ENCODE measurements at places on chromosomes 2 and 18.

- DNase-seq, result no peak
Measured at GRCh38 chr2:222159221-222159620, 139.6 kb downstream of the PAX3 start.

DNA sequence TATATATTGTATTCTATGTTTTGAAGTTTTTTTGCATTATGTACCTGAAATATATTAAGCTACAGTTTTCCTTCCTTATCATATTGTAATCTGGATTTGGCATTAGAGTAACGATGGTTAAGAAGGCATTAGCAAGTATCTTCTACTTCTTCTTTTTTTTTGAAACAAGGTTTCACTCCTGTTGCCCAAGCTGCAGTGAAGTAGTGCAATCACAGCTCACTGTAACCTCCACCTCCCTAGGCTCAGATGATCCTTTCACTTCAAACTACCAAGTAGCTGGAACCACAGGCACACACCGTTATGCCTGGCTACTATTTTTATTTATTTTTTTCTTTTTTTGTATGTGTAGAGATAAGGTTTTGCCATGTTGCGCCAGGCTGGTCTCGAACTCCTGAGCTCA lies 201.1 kb downstream of the ZNF804A start:
- DNase-seq, result no peak

DNA sequence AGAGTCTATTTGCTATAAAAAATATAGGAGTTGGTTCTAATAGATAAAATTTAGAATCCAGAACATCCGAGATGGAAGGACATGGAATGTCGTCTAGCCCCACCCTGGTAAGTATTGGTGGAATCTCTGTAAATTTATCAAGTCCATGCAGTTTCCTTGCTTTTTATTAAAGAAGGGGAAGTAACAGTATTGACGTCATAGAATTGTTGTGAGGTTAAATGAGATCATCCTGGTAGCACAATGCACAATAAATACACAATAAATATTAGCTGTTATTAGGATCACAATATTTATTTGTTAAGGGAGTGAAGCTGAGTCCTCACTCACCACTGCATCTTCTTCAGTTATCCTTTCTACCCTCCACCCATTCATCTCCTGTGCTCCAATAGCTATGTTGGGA lies 16.7 kb upstream of the TMEM177 start:
- DNase-seq, result no peak

DNA sequence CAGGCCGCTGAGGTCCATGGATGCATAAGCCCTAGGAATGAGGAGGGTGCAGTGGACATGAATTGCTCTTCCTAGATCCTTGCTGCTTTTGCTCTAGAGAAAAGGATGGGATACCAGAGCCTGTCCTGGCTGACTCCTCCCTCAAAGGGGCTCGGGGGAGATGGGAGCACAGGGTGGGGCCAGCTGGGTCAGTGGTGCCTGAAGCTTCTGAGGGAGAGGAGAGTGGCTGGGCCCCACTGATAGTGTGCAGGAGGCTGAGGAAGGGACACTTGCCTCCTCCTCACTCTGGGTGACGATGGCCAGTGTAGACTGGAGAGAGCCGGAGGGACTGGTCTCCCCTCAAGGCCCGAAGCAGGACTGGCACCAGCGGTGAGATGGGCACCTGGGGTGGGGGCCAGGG lies at the start of gene NT5DC4:
Gene NT5DC4 (plus strand): TSS at position 236 of the 400 bp plus-strand sequence. CDS start 60 bp downstream, at position 296.
- no peak for DNase-seq

- no peak for DNase-seq
Measured at GRCh38 chr2:222134654-222135053, 164.1 kb downstream of the PAX3 start.

- DNase-seq, result no peak
Measured at GRCh38 chr2:120313695-120314615, 32.0 kb upstream of the INHBB start.

DNA sequence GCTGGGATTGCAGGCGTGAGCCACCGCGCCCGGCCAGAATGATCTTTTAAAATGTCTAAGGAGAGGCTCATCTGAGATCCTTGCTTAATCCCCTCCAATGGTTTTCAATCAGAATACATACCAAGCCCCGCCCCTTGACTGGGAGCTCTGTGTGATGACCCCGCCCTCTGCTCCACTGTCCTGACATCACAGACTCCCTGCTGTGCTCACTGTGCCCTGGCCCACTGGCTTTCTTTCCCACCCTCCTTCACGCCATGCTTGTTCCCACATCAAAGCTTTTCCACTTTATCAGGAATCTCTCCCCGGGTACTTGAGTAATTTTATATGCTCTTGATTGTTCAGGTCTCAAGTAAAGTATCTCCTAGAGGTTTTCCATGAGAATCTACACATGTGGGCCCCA lies 762.3 kb upstream of the ID2 start:
- no peak for DNase-seq

GRCh38 chr2:222613715-222614331 lies 42.1 kb downstream of the FARSB start:
- no peak for DNase-seq

DNA sequence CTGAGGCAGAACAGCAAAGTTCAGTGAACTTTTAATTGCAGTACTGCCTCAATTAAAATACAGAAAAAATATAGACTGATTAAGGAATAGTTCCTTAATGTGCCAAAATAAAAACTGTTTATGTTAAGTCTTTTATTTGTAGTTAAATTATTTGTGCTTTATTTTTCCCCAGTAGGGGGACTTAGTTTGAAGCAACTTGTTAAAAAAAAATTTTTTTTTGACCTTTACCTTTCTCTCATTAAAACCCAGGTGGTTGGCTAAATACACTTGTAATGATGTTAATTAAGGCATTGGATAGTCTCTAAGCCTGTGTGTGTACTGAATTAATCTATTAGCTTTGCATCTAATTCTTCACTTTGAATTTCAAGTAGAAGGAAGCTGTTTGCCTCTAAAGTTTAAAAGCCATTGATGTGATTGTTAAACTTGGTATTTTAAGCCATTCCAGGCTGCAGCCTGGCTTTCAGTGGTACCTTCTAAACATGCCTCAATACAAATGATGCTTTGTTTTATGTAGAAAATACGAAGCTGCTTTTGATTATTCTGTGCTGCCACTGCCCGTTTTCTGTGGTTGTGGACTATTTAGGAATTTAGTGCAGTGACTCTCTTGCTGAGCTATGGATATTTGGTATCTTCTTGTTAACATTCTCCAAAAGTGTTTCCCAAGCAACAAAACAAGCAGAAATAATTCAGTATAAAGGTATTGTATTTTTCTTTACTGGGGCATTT lies 102.9 kb downstream of the TANC1 start:
- no peak for DNase-seq

- no peak for DNase-seq
Measured at GRCh38 chr2:181262782-181263181, 194.4 kb upstream of the ITGA4 start.

GRCh38 chr18:76259711-76260110 lies 235.3 kb downstream of the ZNF516 start:
- no peak for DNase-seq

GRCh38 chr2:216283038-216283900 lies 89.0 kb downstream of the MARCHF4 start:
- DNase-seq, result no peak

DNA sequence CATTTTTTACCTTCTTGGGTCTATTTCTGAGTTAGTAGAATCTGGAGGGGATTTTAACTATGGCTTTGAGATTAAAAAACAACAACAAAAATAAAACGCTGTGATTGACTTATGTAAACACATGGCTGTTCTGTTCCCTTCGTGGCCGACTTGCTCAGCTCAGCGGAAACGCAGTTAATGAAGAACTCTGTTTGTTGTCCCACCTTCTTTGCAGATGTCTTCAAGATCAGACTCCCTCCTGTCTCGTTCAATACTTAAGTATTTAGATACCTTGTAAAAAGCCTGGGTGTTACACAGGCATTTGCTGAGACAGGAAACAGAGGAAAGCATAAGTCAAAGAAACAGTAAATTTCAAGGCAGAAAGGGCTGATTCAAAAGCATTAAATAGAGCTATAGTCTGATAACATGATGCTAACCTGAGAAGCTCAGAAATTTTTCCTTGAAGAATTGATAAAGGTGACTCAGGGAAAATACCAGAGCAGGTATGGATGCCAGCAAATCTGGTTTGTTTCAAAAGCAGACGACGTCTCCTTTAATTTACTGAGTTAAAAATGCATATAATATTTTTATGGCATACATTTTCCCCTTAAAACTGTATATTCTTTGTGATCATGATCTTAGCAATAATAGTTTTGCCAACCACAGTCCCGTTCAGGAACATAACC lies 21.7 kb upstream of the POLI start:
- DNase-seq, result no peak

- DNase-seq, result no peak
Measured at GRCh38 chr2:88885275-88885674, 193.8 kb downstream of the RPIA start.

- peak; percentile 28 for DNase-seq
Measured at GRCh38 chr2:207531032-207531952, 1.5 kb downstream of the CREB1 start.

- DNase-seq, result no peak
Measured at GRCh38 chr2:232449964-232450363, 6.0 kb upstream of the ALPI start.

GRCh38 chr2:9300214-9300613 lies 93.6 kb downstream of the ASAP2 start:
- DNase-seq, result no peak

- DNase-seq, result no peak
Measured at GRCh38 chr2:119282996-119283511, 59.4 kb downstream of the STEAP3 start.

- no peak for DNase-seq
Measured at GRCh38 chr18:9278028-9278427, 56.5 kb upstream of the TWSG1 start.

Measured in CD4-positive, alpha-beta T cell treated with Interleukin-1 beta for 1 hour (primary cell).